ENCODE measurements at places on chromosomes 12 and 14. TPM values are rescaled to one million over a fixed set of nuclear protein-coding genes. Genes with fewer than 3 reads are reported as not detected.
A peak's percentile ranks its signal among the peaks of the same experiment; 100 is the strongest.

DNA sequence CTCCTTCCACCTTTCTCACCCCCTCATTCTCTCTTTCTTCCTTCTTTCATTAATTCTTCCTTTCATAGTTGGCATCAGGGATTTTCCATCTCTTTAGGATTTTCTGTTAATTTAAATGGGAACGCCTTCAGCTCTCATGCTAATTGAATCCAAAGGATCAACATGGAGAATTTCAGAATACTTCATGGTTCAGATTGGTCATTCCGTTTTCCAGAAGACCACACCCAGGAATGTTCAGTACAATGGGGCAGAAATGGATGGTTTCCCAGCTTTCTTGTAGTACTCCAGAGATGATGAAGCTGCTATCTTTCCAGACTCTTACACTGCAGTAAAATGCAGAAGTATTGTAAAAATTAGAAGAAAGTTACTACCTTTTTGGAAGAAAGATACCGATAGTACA lies 440.0 kb downstream of the DAD1 start:
- H3K4me3 ChIP-seq, result no peak overlapping the region
- no peak for DNase-seq
- H3K36me3 ChIP-seq, result no peaks in the 10 kb centered on the region
- no peak overlapping the region for H3K27ac ChIP-seq

GRCh38 chr14:59305836-59306555 lies 117.5 kb downstream of the DAAM1 start:
- no peaks in the 10 kb centered on the region for H3K36me3 ChIP-seq
- peak overlapping the region; percentile 40 for H3K27ac ChIP-seq
- no peak for DNase-seq
- H3K4me3 ChIP-seq, result no peak overlapping the region
- peaks cover 79% of the 10 kb centered on the region for H3K4me1 ChIP-seq

DNA sequence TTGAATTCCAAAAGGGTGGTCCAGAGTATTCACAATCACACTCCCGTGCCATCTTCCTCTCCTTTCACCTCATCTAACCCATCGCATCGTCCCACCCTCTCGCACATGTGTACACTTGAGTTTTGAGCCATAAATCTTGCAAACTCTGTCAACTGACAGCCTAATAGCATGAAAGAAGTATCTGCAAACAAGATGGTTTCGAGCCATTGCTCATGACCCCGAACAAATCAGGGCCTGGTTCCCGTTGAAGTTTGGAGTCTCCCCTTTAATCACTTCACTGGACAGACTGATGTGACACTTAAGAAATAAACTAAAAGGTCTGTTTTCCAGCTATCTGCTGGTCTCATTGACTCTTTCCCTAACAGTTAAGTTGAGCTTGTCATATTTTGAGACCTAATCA lies 223.6 kb upstream of the SOX5 start:
- no peak for DNase-seq
- H3K27ac ChIP-seq, result no peak overlapping the region
- H3K4me3 ChIP-seq, result no peak overlapping the region

GRCh38 chr12:87054226-87054625 lies 798.0 kb upstream of the MGAT4C start:
- no peaks in the 10 kb centered on the region for H3K36me3 ChIP-seq
- H3K4me1 ChIP-seq, result no peaks in the 10 kb centered on the region
- DNase-seq, result no peak
- H3K27ac ChIP-seq, result no peak overlapping the region
- H3K4me3 ChIP-seq, result no peak overlapping the region
- no peaks in the 10 kb centered on the region for H3K27me3 ChIP-seq

The TSPAN19 gene
- not detected for total RNA-seq

Data from thoracic aorta (tissue), 2 donors.